ENCODE measurements at places on chromosomes 16 and 17. TPM values are rescaled to one million over a fixed set of nuclear protein-coding genes. Genes with fewer than 3 reads are reported as not detected.

The DNASE1L2 gene
- total RNA-seq, result 0.35 TPM

The PLCG2 gene
- 5.6 TPM for total RNA-seq

The KRT36 gene
- not detected for total RNA-seq

The CDH16 gene
- not detected for total RNA-seq

The AARSD1 gene
- 51.5 TPM for total RNA-seq

The NOL3 gene
- total RNA-seq, result 1.6 TPM

The MPV17L gene
- 7.3 TPM for total RNA-seq

The SLC13A5 gene
- 1.8 TPM for total RNA-seq

- H3K36me3 ChIP-seq, result no peaks in the 10 kb centered on the region
- DNase-seq, result peak; percentile 98
- H3K27me3 ChIP-seq, result 0 out of 2 replicates have a peak, but pooled peaks cover 3% of the 10 kb centered on the region
- H3K4me3 ChIP-seq, result no peak overlapping the region
- H3K4me1 ChIP-seq, result peaks cover under 1% of the 10 kb centered on the region
- H3K27ac ChIP-seq, result no peak overlapping the region
Measured at GRCh38 chr16:57648581-57649442, 19.3 kb upstream of the ADGRG3 start.

DNA sequence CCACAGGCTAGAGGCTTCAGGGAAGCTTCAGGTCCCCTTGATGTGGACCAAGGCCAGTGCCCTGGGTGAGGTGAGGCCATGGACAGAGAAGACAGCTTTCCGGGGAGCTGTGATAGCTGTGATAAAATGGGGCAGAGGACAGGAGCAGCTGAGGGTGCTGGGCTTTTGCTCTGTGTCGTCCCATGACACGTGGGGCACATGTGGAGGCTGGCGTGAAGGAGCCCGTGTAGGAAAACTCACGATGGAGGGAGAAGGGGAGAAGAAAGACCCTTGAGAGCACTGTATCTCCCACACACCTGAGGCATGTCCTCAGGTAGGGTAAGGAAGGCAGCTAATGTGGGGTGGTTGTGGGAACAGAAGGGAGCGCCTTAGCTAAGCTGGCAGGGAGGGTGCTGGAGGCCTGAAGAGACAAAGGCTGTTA, 21.3 kb downstream of the B9D1 start:
- no peaks in the 10 kb centered on the region for H3K27me3 ChIP-seq
- no peaks in the 10 kb centered on the region for H3K36me3 ChIP-seq
- H3K27ac ChIP-seq, result no peak overlapping the region
- DNase-seq, result no peak

DNA sequence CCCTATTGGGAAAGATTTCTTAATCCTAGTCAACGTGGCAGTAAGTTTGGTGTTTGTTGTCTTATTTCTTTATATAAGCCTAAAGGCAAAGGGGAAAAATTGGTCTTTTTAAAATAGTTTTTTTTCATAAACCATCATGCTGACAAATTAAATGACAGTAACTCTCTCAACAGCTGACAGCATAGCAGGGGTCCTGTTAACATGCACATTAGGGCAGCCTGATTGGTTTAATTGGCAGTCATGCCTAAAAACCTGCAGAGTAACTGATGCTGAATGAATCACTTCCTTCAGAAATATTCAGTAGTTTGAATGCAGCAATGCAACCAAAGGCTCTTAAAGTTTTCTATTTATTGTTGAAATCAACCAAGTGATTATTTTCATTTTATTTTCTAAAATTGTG, 85.4 kb downstream of the ITFG1 start:
- H3K27ac ChIP-seq, result no peak overlapping the region
- H3K27me3 ChIP-seq, result no peaks in the 10 kb centered on the region
- peaks cover 9% of the 10 kb centered on the region for H3K4me1 ChIP-seq
- H3K36me3 ChIP-seq, result no peaks in the 10 kb centered on the region

DNA sequence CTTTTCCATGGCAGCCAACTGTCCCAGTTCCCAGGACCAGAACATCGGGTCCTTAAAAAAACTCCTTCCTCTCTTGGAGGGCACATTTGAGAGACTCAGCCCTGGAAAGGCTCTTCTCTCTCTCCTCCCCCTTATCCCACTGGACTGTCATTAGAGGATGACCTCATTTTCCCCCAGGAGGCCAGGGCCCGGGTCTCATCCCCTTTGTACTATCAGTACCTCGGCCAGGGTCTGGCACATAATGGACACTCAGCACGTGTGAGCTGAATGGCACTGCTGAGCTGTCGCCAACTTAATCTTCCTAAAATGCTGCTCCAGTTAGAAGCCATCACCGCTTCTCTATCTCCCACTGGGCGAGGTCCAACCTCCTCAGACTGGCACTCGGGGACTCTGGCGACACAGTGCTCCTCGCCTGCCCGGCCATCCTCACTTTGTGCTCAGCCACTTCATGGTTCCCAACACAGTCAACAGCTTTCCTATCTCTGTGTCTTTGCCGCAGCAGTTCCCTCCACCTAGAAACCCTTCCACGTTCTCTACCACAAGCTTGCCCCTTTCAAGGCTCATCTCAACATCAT, 3.6 kb upstream of the RHBDL3 start:
- H3K4me3 ChIP-seq, result no peak overlapping the region
- H3K36me3 ChIP-seq, result no peaks in the 10 kb centered on the region
- H3K27me3 ChIP-seq, result no peaks in the 10 kb centered on the region

GRCh38 chr17:29483503-29483902, 83.3 kb downstream of the ABHD15 start:
- no peaks in the 10 kb centered on the region for H3K27me3 ChIP-seq
- H3K36me3 ChIP-seq, result peaks cover 13% of the 10 kb centered on the region
- no peak overlapping the region for H3K27ac ChIP-seq
- no peaks in the 10 kb centered on the region for H3K4me1 ChIP-seq

GRCh38 chr16:85430523-85431421, 182.3 kb upstream of the GSE1 start:
- no peak overlapping the region for H3K4me3 ChIP-seq
- peak; percentile 56 for DNase-seq
- no peaks in the 10 kb centered on the region for H3K27me3 ChIP-seq
- no peaks in the 10 kb centered on the region for H3K36me3 ChIP-seq

DNA sequence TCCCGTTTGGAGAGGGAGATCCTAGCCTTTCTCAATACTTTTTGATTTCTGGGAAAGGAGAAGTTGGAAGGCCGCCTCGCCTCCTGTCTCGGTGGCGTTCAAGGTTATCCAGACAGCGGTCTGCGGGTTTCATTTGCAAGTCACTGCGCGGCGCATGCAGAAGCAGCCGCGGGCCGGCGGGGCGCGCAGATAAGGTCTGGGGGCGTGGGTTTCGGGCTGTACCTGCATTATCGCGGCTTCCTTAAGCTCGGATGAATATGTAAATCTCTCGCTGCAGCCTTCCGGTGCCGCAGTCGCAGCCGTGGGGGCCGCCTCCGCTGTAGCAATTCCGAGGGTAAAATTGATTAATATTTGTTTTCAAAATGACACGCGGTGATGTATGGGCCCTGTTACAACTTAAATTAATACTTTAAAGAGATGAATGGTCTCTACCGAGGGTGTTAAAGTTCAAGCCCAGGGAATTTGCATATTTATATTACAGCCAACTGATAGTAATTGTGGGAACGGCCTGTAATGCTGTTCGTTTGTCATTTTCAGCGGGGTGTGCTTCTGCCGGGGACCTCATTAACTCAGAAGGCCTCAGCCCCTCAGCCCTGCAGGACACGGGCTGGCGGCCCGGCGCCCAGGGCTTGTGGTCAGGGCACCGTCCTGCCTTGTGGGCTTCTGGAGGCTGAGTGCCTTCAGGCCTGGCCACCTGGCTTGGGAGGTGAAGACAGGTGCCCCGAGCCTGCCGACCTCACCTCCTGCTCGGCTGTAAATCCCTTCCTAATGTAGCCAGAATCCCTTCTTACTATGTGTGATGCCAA, 99.4 kb downstream of the CYLD start:
- H3K27ac ChIP-seq, result no peak overlapping the region
- H3K36me3 ChIP-seq, result no peaks in the 10 kb centered on the region
- peak; percentile 24 for DNase-seq
- 0 out of 2 replicates have a peak, but pooled peaks cover 2% of the 10 kb centered on the region for H3K4me1 ChIP-seq

GRCh38 chr16:8739989-8740704, 57.3 kb downstream of the TMEM186 start:
- no peaks in the 10 kb centered on the region for H3K36me3 ChIP-seq
- H3K4me3 ChIP-seq, result no peak overlapping the region
- H3K27me3 ChIP-seq, result no peaks in the 10 kb centered on the region
- H3K27ac ChIP-seq, result no peak overlapping the region
- DNase-seq, result no peak

DNA sequence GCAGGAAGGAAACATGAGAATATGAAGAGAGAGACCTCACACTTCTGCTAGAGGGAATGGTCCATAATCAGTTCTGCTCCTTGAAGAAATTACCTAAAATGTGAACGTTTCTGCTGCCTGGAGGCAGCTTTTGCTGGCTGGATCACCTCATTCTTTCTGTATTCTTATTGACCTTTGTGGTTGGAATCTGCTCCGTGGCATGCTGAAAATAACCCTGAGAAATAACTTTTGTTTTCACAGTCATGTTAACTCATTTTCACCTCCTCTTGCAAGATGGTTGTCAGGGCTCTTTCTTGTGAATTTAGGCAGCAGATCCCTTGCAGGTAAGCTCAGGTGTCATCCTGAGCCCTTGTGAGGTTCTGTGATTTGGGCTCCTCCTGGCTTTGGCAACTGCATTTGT, 70.2 kb downstream of the IRF8 start:
- H3K36me3 ChIP-seq, result no peaks in the 10 kb centered on the region
- DNase-seq, result no peak
- H3K4me1 ChIP-seq, result no peaks in the 10 kb centered on the region
- no peaks in the 10 kb centered on the region for H3K27me3 ChIP-seq

DNA sequence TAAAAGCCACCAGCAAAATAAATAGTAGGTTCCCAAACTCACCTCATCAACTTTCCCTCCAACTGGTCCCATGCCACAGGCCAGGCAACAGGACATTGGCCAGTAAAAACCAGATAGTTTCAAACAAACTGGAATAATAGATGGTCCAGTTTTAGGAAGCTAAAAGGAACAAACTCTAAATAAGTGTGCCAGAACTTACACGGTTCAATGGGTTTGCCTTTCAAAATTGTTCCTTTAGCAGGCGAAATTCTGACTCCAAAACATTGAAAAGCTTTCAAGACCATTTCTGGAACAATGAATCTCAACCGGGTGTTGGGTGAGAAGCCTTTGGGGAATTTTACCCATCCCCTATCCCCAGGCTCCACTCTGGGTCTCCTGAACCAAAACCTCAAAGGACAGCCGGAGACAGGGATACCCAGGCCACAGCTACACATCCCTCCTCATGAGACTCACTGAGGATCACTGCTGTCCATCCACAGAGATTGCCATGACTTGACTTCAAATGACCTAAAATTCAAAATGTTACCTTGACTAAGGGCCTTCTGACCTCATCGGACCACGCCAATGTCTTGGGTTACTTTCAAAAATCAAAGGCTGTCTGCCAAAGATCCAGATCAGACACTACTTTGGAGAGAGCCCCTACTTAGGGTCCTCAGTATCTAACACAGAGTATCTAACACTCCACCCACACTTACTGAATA, 13.0 kb downstream of the AXIN2 start:
- no peak overlapping the region for H3K4me3 ChIP-seq
- peaks cover 51% of the 10 kb centered on the region for H3K36me3 ChIP-seq
- no peaks in the 10 kb centered on the region for H3K27me3 ChIP-seq
- H3K27ac ChIP-seq, result no peak overlapping the region
- peaks cover 9% of the 10 kb centered on the region for H3K4me1 ChIP-seq

- no peaks in the 10 kb centered on the region for H3K27me3 ChIP-seq
- H3K27ac ChIP-seq, result no peak overlapping the region
- H3K4me3 ChIP-seq, result no peak overlapping the region
- no peak for DNase-seq
- no peaks in the 10 kb centered on the region for H3K36me3 ChIP-seq
Measured at GRCh38 chr17:13592427-13592826, 9.3 kb downstream of the HS3ST3A1 start.

DNA sequence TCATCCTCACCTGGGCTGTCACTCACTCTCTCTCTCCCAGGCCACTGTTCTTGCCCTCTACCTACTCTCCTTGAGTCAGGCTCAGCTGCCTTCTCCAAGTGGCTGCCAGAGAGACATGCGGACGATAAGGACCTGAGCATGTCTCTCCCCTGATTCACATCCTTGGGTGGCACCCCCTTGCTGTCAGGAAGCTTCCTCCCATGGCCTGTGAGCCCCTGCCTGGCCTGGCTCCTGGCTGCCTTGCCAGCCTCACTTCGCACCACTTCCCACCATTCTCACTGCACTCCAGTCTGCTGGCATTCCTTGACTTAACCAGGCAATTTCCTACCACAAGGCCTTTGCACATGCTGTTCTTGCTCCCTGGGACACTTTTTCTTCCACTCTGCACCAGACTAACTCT, 2.7 kb upstream of the ALDH3A1 start:
- no peaks in the 10 kb centered on the region for H3K4me1 ChIP-seq
- DNase-seq, result no peak
- no peak overlapping the region for H3K27ac ChIP-seq
- H3K4me3 ChIP-seq, result no peak overlapping the region
- no peaks in the 10 kb centered on the region for H3K36me3 ChIP-seq

GRCh38 chr17:68851890-68852289, 103.3 kb downstream of the ABCA8 start:
- DNase-seq, result no peak
- H3K27ac ChIP-seq, result no peak overlapping the region
- H3K27me3 ChIP-seq, result no peaks in the 10 kb centered on the region
- no peaks in the 10 kb centered on the region for H3K36me3 ChIP-seq

GRCh38 chr17:80132906-80133625, 13.9 kb downstream of the EIF4A3 start:
- no peaks in the 10 kb centered on the region for H3K27me3 ChIP-seq
- peaks cover 3% of the 10 kb centered on the region for H3K4me1 ChIP-seq
- H3K27ac ChIP-seq, result no peak overlapping the region
- H3K36me3 ChIP-seq, result peaks cover 54% of the 10 kb centered on the region

- no peak overlapping the region for H3K27ac ChIP-seq
- no peaks in the 10 kb centered on the region for H3K36me3 ChIP-seq
- peaks cover 7% of the 10 kb centered on the region for H3K4me1 ChIP-seq
- H3K4me3 ChIP-seq, result no peak overlapping the region
- no peak for DNase-seq
- H3K27me3 ChIP-seq, result peaks cover 3% of the 10 kb centered on the region
Measured at GRCh38 chr17:1272701-1273100, 2.5 kb downstream of the BHLHA9 start.

- peak overlapping the region; percentile 29 for H3K4me3 ChIP-seq
- no peak for DNase-seq
- peaks cover 16% of the 10 kb centered on the region for H3K4me1 ChIP-seq
- H3K27ac ChIP-seq, result no peak overlapping the region
- peaks cover 18% of the 10 kb centered on the region for H3K27me3 ChIP-seq
Measured at GRCh38 chr17:7838090-7839075, 4.4 kb downstream of the KDM6B start.

GRCh38 chr16:24041834-24042631, 206.2 kb downstream of the PRKCB start:
- H3K27ac ChIP-seq, result no peak overlapping the region
- H3K4me3 ChIP-seq, result no peak overlapping the region
- peaks cover 12% of the 10 kb centered on the region for H3K4me1 ChIP-seq
- peak; percentile 36 for DNase-seq
- no peaks in the 10 kb centered on the region for H3K36me3 ChIP-seq

GRCh38 chr17:68432086-68432864, 25.0 kb downstream of the WIPI1 start:
- no peak overlapping the region for H3K4me3 ChIP-seq
- DNase-seq, result no peak
- no peak overlapping the region for H3K27ac ChIP-seq
